Type B pancreatic cell (in vitro differentiated cells): ENCODE measurements at places on chromosomes 1 and 21.

DNA sequence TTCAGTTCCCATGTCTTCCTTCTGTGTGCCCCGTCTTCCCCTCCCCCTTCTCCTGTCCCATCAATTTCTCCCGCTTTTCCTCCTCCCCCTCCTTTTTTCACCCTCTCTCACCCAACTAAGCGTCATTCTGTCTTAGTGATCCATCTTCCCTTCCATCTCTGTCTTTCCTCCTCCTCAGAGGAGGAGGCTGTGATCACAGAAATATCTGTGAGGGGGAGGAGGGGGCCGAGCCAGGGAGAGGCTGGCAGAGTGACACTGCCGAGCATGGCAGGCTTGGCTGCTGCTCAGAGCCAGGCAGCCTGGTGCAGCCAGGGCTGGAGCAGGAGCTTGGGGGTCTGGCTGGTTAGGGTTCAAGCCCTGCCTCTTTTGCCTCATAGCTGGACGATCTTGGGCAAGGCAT lies 7.6 kb downstream of the HTR6 start:
- no peak for DNase-seq

- peak; percentile 62 for DNase-seq
Measured at GRCh38 chr1:228008391-228009115, 1.8 kb downstream of the WNT3A start.

DNA sequence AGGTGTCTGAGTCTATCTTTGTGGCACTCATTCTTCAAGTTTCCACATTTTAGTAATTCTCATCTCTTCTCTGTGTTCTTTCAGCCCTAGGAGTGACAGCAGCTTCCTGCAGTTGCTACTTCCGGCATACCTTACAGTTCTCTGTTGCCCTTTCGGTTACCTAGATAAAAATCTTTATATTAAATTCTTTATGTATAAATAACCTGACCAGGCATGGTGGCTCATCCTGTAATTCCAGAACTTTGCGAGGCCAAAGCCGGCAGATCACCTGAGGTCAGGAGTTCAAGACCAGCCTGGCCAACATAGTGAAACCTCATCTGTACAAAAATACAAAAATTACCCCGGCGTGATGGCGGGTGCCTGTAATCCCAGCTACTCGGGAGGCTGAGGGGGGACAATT lies 62.9 kb downstream of the CDKN2C start:
- DNase-seq = no peak

GRCh38 chr1:69305621-69306020 lies 262.1 kb upstream of the LRRC7 start:
- DNase-seq = no peak

- no peak for DNase-seq
Measured at GRCh38 chr1:64476251-64476952, 6.5 kb downstream of the CACHD1 start.

- no peak for DNase-seq
Measured at GRCh38 chr1:190000365-190000872, 477.2 kb downstream of the BRINP3 start.

- no peak for DNase-seq
Measured at GRCh38 chr1:208772891-208773290, 528.7 kb upstream of the PLXNA2 start.

GRCh38 chr1:212955961-212956620 lies 5.8 kb downstream of the VASH2 start:
- no peak for DNase-seq

DNA sequence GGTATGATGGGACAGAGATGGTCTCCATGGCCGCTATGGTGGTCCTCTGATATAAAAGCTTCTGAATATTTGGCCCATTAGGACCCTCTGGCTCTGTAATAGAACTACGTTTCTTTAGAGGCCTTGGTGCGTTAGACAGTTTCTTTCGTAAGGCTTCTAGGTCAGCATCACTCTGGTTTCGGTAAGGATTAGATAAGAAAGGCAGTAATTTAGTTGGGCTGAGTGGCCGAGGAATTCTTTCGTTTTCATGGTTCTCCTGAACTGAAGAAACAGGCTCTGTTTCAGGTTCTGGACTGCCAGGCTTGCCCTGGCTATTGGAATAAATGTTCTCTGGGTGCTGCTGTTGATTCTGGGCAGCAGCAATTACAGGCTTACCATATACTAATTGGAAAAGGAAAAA lies 49.5 kb downstream of the TP53BP2 start:
- no peak for DNase-seq

DNA sequence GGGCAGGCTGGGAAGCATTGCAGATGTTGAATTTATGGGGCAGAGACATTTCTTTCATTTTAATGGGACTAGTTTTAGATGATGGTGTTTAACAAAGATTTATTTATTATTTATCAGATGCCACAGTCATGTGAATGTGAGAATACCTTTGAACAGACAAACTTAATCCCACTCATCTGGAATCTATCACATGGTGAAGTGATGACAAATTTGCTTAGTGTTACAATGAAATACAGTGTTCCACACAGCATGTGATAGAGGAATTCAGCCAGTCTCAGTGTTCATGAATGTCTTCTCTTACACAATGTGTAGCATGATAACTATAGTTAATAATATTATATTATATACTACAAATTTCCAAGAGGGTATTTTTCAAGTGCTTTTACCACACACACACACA lies 1361.7 kb upstream of the B3GALT2 start:
- DNase-seq = no peak
